NCI-H1105 (cell line): ENCODE measurements at places on chromosomes 2 and 18.

GRCh38 chr2:131032393-131032836 lies 60.8 kb downstream of the FAM168B start:
- DNase-seq, result no peak

DNA sequence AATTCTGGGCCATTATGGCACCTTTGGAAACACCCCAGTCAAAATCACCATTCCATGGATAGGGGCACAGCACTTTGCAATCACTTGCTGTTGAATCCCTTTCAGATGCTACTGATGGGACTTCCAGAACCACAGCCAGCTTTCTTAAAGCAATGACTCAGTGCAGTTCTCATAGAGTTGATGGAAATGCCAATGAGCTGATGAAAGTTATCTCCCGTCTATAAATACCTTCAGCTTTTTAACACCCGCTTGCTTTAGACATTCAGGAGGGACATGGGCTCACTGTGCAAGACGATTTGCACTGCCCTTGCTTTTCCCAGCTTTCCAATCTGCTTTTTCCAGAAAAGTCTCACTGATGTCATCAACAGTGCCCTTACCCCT lies 66.7 kb upstream of the RPL31 start:
- no peak for DNase-seq

- peak; percentile 34 for DNase-seq
These were observed 588 bp downstream of the CHAC2 start for GRCh38 chr2:53768242-53768542.

GRCh38 chr2:152413228-152414030 lies 78.5 kb downstream of the FMNL2 start:
- DNase-seq, result no peak

- DNase-seq, result no peak
These were observed 88.7 kb downstream of the ARHGEF33 start for GRCh38 chr2:38978296-38978903.

- no peak for DNase-seq
These were observed 7.8 kb downstream of the PTMA start for GRCh38 chr2:231715988-231716616.

- no peak for DNase-seq
These were observed 281.0 kb upstream of the MEIS1 start for GRCh38 chr2:66153941-66154340.

- peak; percentile 39 for DNase-seq
These were observed 47.0 kb downstream of the IWS1 start for GRCh38 chr2:127479219-127479825.

GRCh38 chr2:200352636-200353035 lies 46.1 kb downstream of the SPATS2L start:
- DNase-seq, result no peak

DNA sequence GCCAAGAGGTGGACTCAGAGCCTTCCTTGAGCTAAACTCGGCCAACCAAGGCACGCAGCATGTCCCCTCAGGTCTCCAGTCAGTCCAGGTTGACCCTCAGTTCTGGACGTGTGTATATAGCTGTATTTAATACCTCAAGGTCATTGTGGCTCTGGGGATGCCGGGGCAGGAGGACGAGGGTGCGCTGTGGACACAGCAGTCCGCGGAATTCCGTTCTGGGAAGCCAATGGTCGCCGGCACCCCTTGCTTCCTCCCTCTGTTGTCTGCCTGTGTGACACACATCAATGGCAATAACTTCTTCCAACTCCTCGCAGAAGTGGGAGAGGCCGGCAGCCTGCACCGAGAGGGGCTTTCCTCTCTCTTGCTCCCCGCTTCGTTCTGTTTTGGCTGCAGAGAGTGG lies 27.7 kb downstream of the LBH start:
- DNase-seq, result no peak

GRCh38 chr2:85956646-85957039 lies 67.9 kb upstream of the ST3GAL5 start:
- no peak for DNase-seq

DNA sequence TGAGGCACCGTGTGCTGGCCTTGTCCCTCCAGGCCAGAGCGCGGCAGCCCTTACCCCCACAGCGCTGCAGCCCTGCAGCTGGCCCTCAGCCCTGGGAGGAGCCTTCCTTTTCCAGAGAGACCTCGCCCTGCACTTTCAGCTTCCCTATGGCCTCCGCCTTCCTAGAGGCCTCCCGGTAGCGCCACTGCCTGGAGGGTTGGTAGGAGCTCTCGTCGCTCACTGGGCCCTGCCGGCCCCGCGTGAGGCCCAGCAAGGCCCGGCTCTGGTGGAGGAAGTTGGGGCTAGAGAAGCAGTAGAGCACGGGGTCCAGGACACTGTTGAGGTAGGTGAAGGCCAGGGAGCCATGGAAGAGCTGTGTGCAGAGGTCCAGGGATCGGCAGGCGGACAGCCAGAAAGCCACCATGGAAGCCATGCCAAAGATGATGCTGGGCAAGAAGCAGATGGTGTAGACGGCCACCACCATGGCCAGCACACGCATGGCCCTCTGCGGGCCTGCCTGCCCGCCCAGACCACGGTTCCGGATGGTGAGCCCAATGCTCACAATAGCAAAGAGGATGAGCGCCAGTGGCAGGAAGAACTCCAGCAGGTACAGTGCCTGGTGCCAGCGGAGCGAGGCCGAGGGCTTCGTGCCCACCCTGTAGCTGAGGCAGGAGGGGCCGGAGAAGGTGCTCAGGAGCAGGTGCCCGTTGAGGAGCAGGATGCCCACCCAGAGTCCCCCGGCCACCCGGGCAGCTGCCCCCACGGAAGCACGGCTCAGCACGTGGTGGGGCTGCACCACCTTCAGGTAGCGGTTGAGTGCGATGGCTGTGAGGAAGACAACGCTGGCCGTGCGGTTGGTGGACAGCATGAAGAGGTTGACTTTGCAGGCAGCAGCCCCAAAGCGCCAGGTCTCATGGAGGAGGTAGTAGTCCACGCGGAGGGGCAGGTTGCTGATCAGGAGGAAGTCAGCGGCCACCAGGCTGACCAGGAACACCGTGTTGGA lies 821 bp downstream of the OXER1 start:
- no peak for DNase-seq

DNA sequence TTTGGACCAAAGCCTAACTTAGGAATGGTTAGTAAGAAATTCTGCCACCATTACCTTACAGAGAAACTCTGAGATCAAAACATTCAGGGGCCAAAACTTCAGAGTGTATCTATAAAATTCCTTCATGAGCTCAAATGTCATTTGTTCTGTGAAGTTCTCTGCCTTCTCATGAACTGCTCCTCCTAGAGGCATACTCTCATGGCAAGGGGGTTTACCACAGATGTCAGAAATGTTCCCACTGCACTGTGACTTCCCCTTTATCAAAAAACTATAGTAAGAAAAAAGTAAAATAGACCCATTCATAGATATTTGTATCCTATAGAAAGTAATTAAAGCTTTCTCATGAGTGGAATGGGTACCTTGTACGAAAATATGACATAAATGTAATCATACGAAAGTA lies 68.5 kb downstream of the USP40 start:
- DNase-seq, result no peak

DNA sequence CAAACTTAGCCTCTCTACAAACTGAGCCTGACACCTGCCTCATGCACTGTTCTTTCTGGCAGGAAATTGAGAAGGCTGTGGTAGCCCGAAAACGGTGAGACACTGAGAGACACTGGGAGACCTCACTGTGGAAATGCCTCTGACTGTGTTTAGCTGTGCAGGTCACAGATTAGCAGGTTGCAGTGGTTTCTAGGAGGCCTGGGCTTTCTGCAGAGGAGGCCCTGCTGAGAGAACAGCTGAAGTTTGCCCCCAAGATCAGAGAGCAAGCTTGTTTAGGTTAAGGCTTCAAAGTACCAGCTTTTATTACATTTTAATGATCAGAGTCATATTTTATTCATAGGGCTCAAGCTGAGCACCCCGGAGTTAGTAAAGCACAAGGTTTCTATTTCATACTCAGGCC lies 68.7 kb upstream of the LYPD6 start:
- no peak for DNase-seq

DNA sequence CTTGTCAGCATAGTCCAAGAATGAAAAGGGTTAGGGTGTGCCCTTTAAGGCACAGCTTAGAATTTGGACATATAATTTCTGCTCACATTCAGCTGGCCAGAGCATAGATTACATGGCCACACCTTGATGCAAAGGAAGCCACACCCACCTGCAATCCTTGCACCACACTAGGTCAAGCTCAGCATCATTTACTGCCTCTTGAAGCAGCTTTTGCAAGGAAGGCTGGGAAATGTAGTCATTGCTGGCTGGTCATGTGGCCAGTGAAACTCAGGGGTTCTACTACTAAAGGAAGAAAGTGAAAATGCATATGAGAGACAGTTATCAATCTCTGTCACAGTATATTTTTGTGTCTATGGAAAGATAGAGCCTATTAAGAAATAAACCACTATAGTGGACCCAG lies 159.3 kb downstream of the GFPT1 start:
- no peak for DNase-seq

GRCh38 chr2:225693259-225693658 lies 293.7 kb downstream of the NYAP2 start:
- no peak for DNase-seq

GRCh38 chr2:233996461-233996860 lies 54.0 kb upstream of the SPP2 start:
- no peak for DNase-seq

DNA sequence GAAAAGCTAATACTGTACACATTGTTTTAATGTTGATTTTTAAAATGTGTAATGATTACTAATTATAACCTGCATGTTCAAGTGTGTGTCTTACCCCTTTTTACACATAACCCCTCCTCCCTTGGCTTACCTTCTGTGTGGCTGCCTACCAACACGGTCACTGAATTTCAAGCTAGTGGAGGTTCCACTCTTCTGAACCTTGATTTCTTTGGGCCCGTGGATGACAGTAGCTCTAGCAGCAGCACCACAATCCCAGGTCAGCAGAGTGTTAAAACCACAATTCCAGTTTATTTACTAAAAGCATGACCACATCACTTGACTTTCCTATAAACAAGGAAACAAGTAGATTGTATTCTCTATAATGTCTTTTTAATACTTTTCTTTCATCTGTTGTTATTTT lies 56.9 kb downstream of the AFTPH start:
- no peak for DNase-seq

DNA sequence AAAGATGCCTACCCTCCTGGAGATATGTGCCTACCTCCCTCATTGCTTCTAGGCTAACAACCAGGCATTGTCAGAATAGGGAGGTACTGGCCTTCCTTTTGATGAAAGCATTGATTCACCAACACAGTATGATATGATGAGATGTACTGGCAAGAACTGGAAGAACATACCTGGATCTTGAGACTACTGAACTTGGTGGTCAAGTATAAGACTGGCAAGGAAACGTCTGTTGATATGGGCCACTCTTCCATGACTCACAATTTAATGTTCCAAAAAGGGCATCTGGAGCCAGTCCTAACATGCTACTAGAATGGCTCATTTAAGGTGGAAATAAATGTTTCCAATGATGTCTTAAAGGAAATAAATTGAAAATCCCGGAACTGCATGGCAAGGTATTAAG lies 18.1 kb downstream of the DTNB start:
- no peak for DNase-seq

DNA sequence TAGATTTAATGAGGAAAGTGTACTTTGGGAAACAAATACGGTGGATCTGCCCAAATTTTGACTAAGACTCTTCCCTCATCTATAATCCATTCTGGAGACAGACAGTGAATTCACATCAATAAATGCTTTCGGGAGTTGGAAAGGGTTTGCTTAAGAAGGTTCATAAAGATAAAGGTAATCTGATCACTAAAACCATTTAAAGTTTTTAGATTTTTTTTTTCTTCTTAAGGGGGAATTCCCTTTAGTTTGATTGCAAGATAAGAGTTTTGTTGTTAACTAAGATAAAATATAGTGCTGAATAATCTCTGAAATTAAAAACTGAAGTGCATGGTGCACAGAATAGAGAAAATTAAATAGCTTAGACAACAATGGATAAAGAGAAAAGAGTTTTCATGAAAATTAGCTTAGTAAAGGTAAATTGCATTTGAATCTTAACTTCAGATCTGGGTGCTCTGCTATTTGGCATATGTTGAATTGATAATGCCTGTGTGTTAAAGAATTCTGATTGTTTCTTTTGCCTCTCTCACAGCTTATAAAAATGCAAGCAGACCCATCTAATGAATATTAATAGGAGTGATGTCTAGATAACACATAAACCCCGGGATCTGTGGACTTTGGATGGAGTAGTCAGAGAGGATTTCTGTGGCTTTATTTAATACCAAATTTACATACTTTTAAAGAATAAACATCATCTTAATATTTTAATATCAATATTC lies 100.8 kb downstream of the MEIS1 start:
- no peak for DNase-seq

- no peak for DNase-seq
These were observed 19.0 kb downstream of the DYNC1I2 start for GRCh38 chr2:171706152-171706803.

DNA sequence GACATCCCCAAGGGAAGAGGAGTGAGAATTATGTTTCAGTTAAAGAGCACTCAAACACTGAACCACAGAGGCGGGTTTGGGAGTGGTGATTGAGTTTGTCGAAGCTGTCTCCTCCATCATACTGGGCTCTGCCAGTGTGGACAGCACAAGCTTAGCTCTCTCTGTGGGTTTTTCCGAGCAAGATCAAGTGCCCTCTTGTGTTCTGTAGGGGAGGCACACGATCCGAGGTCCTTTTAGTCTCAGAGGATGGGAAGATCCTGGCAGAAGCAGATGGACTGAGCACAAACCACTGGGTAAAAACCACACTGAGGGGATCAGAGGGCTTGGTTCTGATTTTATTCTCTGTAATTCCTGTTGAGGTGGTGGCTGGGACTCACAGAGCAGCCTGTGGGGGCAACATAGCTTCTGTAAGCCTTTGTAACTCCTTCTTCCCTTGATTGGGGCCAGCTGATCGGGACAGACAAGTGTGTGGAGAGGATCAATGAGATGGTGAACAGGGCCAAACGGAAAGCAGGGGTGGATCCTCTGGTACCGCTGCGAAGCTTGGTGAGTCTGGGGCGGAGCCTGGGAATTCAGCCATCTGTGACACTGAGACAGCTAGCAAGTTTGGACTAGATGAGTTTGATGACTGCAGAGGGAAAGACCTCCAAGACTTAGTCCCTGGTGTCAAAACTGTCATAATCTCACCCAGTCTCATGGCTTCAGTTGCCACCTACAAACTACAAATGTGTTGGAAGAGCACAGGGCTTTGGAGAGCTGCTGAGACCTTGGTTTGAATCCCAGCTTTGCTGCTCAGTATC lies 2.0 kb downstream of the NAGK start:
- DNase-seq, result no peak

DNA sequence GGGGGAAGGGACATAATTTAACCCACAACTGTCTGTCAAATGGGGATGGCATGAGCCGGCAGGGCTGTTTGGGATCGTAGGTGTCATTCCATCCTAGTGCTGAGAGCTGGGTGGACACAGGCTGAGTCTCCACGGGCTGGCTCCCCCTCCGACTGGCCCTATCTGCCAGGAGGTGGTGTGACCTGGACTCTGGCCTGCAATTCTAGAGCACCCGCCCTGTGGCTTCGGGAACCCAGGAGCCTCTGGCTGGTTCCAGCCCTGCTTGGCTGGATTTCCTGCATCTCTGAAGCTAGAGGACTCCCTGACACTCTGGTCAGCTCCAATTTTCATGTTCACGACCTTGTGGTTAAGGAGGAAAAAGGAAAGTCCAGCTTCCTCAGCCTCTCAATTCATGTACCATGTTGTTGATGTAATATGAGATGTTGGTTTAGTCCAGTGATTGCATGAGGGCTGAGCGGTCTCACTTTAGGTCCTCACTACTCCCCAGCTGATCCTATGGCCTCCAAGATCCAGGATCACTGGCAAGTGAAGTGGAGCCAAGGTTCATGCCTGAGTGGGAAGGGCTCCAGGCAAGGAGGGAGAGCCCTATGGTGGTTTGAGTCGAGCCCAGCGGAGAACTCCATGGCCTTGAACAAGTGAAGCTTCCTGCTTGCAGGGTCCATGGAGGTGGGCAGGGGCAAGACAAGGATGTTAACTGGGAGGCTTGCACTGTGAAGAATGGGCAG lies 169.1 kb downstream of the NDUFA10 start:
- no peak for DNase-seq
